NCI-H1930 (cell line): ENCODE measurements at places on chromosomes 6 and 20.

DNA sequence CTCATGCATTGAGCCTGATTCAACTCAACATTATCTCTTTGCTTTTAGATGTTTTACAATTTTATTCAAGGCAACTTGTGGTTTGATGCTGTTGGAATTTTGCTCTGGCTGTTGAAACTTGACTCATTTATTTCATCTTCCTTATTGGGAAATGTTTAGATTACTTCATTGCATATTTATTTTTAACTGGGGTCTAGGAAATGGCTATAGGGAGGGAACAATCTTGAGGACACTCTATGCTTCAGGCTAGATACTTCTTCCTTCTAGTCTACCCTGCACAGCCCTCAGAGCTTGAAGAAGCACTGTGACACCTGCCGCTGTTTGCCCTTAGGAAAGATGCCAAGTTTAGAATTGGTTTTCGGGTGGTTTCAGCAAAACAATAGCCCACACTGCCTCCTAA is 183.4 kb downstream of the ADGRG6 start:
- DNase-seq = no peak

- DNase-seq = no peak
Measured at GRCh38 chr6:13851803-13852202, 37.4 kb upstream of the MCUR1 start.

DNA sequence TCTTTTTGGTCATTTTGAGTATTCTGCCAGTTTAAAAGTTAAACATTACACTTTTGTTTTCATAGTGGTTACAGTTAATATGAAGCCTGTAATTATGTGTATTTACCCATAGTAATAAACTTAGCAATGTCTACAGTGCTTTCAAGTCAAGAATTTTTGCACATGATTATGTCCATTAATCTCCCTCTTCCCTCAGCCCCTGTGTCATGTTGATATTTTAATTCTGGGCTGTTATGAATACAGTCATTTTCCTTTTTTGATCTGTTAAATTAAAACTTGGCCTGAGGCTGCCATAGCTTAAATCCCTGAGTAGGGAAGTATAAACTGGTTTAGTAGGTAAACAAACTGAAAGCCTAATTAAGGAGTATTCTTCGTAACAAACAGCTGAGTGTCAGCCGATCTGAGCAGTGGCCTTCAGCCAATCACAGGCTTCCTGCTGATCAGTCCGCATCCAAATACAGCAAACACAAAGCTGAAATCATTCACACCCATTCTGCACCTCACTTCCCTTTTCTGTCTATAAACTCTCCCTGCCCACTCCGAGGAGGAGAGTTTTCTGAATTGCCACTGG is 9.5 kb upstream of the SFT2D1 start:
- no peak for DNase-seq

DNA sequence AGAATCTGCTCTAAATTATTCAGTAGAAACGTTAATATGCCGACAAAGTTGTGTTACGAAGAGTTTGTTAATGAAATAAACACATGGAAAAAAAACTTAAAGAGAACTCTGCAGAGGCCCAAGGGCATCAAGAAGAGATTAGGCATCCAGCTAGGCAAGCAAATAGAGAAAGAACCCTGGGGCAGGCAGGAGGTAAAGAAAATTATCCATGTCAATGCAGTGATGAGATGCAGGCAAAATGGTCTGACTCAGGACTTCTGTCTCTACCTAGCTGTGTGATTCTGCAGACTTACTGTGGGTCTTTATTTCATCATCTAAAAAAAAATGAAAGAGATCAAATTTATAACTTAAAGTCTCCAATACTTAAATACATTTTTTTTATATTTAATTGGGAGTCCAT is 448.0 kb downstream of the HAO1 start:
- DNase-seq = no peak

GRCh38 chr6:31956796-31957195 is 2.0 kb downstream of the NELFE start:
- no peak for DNase-seq

DNA sequence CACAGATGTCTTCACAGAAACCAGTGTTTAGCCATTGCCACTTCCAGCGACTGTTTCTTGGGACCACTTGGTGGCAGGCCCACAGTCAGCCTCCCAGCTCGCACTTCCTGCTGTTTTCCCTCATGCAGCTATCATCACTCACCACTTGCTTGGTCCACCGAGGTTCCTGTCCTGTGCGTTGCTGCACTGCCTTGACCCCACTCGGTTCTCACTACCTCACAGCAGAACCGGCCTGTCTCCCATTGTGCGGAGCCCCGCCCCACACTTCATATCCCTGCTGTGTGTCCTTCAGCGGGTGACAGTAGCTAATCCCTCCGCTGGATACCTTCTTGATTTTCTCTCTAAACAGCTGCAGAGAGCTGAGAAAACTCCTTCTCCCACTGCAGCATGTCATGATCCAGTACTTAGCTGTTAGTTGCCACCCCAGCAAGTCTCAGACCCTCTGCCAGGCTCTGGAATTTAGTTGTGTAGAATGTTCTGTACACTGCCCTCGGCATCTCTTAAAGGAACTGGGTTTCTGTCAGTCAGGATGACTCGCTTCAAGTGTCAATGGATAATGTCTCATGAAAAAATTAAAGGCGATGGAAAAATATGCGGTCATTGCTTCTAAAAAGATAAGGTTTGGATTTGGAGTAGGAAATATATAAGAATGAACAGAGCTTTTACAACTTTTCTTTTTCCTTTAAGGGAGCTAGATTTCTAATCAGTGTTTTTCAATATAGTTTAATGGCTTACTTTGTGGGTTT is 208.0 kb downstream of the FARS2 start:
- DNase-seq = no peak

DNA sequence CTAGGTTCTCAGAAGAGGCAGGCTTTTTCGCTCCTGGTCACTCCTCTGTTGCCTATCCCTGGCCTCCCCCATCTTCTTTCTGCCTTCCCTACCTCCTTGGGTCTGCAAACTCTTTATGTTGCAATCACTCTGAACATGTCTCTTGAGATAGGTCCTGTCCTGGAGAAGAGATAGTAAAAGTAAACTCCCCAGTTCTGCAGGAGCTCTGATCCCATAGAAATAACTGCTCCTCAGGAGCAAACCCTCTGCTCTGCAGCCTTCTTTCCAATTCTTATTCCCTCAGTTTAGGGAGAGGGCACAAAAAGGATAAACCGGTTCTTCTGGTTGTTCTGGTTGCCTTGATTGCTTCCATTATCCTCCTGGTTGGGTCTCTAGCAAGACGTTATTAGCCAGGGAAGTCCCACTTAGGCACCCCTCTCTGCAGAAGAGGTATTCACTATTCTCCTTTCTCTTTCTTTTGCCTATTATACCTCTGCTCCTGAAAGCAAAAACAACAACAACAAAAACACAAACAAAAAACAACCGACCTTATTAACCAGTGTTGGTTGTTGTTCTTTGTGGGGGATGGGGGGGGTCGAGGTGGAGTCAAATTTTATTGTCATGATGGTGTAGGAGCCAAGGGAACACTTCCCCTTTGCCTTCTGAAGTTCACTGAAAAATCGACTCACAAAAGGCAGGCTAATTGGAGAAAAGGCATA is 973 bp downstream of the TRIM38 start:
- DNase-seq = no peak

GRCh38 chr20:36885356-36885755 is 9.4 kb downstream of the TLDC2 start:
- no peak for DNase-seq

DNA sequence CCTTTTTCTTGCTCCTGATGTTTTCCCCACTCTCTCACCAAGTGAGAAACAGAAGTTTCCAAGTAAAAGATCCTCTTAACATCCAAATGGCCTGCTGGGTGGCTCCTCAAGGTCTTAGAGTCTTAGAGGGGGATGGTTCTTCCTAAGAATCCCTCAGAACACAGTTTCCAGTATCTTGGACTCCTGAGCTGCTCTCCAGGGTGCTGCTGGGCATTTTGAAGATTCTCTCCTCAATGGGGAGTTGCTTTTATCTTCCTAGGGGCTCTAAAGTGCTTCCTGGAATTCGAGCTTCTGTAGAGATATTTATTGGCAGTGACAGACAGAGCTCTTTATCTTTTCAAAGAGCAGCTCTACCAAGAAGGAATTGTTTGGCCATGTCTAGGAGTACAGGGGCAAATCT is 70.8 kb upstream of the SLC35B3 start:
- DNase-seq = no peak

- no peak for DNase-seq
Measured at GRCh38 chr6:117074672-117075071, 190.7 kb upstream of the VGLL2 start.

GRCh38 chr6:15875797-15876196 is 213.0 kb upstream of the DTNBP1 start:
- DNase-seq = no peak

DNA sequence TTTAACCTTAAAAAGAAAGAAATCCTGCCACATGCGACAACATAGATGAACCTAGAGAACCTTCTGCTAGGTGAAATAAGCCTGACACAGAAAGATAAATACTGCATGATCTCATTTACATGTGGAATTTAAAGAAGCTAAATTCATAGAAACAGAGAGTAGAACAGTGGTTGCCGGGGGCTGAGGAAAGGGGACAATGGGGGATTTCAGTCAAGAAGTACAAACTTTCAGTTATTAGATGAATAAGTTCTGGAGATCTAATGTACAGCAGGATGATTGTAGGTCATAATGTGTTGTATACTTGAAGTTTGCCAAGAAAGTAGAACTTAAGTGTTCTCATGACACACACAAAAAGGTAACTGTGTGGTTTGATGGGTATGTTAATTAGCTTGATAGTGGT is 204.3 kb upstream of the PRSS16 start:
- no peak for DNase-seq

GRCh38 chr6:138145402-138145801 is 16.3 kb upstream of the ARFGEF3 start:
- no peak for DNase-seq

DNA sequence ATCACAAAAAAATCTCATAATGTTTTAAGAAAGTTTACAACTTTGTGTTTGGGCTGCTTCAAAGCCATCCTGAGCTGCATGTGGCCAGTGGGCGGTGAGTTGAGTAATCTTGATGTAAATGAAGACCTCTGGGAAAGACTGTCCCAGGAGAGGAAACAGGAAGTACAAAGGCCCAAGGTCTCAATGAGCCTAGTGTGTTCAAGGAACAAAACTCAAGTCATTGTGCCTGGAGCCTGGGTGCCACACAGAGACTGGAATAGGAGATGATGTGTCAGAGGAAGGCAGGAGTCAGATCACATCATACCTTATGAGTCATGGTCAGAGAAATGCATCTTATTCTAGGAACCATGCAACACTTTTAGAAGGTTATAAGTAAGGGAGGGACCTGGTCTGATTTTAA is 51.5 kb downstream of the COL19A1 start:
- DNase-seq = no peak

DNA sequence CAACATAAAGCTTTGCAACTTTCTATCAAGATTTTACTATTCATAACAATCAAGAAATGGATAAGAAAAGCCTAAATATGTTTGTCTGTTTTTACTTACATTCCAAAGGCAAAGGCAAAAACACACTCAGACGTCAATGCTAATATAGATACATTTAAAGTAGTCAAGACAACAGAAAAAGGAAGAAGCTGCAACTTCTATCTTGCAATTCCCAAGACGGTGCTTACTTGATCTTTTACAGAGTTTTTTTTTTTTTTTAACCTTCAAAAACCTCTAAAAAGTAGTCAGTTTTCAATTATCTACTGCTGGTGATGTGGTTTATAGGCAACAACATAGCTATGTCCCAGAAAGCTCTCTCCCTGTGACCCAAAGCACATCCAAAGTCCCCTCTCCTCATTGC is 58.1 kb downstream of the EPB41L2 start:
- DNase-seq = no peak

DNA sequence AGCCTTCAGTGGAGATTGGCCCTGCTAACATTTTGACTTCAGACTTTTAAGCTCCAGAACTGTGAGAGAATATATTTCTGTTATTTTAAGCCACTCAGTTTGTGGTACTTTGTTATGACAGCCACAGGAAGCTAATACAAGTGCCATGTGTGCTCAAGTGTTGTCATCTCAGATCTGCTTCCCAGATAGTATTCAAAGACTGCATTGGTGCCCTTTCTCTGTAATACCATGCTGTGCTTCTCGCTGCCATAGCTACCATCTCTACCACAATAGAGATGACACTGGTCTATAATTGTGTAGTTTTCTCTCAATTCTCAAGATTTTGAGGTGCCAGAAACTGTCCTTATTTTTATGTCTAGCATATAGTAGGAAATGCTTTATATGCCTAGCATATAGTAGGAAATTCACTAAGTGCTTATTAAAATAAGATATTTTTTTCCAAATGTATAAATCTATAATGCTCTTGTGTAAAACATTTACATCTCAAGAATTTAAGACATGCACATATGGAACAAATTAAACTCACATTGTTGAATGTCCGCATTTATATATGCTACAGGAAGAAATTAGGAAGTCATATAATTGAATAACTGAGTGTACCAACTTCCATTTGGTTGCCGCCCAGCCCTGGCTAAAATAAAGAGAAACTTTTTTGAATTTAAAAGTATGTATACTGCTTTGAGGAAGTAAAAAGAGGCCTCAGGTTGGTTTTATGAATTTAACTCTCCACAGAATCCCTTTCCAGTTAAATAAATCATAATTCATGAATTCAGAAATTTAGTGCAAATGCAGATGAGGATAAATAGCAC is 77.6 kb downstream of the TPBG start:
- DNase-seq = no peak

DNA sequence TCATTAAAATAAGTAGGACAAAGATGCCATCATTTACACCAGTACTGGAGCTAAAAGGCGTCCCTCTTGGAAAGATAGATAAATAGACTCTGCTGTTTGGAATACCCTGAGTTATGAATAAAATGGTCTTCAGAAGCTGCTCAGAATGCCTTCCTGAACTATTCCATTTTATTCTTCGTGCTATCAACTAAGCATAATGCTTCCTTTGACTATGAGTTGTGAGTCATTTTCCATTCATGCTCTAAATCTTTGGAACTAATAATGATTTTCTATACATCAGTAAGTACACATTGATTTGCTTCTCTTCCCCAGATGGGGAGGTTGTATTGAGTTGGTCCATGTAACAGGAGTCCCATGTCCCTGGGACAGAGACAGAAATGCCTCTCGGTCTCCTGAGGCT is 98.3 kb upstream of the PDE7B start:
- DNase-seq = no peak

- DNase-seq = no peak
Measured at GRCh38 chr20:50292591-50293283, 102.1 kb downstream of the CEBPB start.

GRCh38 chr6:29589423-29590048 is 4.6 kb downstream of the OR2H2 start:
- no peak for DNase-seq

GRCh38 chr6:163329991-163330390 is 84.5 kb upstream of the QKI start:
- DNase-seq = no peak

GRCh38 chr6:14734052-14734415 is 511.8 kb upstream of the JARID2 start:
- no peak for DNase-seq

- DNase-seq = no peak
Measured at GRCh38 chr20:45157962-45158361, 16.7 kb upstream of the PI3 start.

DNA sequence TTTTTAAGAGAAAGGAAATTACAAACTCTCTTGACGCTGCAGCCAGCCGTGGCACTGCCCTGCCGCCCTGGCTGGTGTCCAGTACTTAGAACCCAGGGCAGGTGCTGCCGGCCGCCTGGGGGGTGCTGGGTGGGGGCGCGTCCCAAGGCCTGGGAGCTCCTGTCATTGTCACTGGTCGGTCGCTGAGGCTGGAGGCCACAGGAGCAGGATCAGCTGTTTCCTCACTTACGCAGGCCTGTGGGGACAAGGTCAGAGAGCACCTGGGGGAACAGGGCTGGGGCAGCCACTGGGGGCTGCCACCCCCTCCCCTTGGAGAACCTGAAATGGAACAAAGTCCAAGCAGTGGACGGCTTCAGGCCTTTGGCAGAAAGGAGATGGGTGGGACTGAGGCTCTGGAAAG is 5.6 kb downstream of the BIRC7 start:
- no peak for DNase-seq
